ENCODE measurements at places on chromosomes 1 and 21.

DNA sequence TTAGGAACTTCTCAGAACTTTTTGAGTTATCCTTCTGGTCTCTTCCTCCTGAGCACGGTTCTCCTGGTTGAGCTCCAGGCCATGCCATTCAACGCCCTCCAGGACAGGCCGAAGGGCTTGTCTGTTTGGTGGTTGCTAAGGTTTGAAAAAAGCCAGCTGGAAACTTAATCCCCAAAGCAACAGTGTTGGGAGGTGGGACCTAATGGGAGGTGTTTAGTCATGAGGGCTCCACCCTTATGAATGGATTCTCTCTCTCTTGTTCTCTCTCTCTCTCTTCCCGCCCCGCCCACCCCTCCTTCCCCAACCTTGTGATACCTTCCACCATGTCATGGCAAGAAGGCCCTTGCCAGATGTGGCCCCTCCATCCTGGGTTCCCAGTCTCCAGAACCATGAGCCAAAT is 829 bp downstream of the KCNE1 start:
- DNase-seq = no peak

DNA sequence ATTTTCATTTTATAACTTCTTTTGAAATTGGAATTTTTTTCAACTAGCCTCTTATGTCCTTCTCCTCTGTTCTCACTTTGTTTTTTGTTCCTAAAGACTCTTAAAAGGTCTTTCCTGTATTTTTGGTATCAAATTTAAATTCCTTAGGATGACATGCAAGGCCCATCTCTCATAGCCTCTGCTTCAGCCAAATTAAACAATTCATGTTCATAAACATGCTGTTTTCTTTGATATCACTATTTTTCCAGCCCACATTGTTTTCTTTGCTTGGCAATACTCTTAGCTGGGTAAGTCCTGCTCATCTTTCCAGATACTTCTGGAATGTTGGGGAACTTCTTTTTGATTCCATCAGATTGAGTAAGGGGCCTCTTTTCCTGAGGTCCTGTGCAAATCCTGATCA is 55.8 kb upstream of the GPR88 start:
- DNase-seq = no peak

DNA sequence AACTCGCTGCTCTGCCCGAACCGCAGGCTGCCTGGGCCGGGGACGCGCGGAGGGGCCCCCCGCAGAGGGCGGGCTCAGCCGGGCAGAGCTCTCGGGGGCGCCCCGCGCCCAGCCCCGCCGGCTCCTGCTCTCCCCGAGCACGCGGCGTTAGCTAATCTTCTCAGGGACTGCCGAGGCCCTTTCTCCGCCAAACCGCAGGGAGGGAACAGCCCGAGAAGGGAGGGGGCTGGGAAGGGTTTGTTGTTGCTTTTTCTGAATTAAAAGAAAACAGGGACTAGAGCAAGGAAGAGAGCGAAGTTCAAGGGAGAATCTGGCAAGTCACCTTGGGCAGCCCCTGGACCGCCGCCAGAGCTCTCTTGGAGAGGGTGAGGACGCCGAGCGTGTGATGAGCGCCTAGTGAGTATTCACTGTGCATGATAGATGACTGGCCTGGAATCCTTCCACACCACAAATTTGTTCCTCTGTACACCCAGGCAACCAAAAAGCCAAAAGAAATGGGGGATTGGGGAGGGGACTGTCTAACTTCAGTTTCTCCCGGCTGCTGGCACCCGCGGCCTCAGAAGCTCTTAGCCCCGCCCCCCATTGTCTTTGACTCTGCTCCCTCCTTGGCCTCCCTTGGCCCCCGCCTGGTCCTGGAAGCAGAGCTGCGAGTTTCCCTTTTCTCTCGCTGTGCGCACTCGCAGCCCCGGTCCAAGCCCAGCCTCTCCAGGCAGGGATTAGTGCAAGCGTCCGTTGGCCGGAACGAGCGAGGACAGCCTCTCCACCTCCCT is 19.7 kb upstream of the LMX1A start:
- no peak for DNase-seq

DNA sequence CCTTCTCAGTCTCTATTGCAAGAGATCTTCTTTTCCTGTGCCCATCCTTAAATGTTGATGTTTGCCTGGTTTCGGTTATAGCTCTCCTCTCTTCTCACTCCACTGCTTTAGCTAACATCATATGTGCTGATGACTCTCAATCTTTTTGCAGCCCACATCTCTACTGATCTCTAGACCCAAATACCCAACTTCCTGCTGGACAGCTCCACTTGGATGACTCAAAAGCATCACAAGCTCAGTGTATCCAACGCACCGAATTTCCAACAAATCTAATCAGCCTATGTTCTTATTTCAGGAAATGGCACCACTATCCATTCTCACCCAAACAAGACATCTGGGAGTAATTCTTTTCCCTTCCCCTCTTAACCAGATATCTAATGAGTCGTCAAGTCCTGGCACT is 79.1 kb upstream of the ARTN start:
- no peak for DNase-seq

GRCh38 chr1:94746635-94747525 is 73.3 kb upstream of the SLC44A3 start:
- DNase-seq = no peak
